AG08396 (cell line): ENCODE measurements at places on chromosomes 5 and 9.
A peak's percentile ranks its signal among the peaks of the same experiment; 100 is the strongest.

- peak; percentile 52 for DNase-seq
Observed at GRCh38 chr5:135356522-135357318, 42.3 kb downstream of the MACROH2A1 start.

DNA sequence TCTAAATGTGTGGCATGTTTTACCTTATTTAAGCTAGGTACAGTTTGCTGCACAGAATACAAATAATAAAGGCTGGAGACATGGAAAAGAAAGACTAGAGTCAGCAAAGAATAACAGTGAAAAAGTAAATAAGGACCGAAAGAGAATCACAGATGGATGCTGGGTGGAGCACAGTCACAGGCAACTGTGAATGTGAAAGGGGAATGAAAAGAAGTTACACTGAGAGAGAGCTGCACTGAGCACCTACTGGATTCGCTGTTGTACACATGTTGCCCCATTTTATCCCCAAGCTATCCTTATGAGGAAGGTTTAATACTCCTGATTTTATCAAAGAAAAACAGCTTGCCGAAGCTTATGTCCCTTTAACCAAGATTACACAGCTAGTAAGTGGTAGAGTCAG lies 165.4 kb upstream of the RGMB start:
- no peak for DNase-seq

DNA sequence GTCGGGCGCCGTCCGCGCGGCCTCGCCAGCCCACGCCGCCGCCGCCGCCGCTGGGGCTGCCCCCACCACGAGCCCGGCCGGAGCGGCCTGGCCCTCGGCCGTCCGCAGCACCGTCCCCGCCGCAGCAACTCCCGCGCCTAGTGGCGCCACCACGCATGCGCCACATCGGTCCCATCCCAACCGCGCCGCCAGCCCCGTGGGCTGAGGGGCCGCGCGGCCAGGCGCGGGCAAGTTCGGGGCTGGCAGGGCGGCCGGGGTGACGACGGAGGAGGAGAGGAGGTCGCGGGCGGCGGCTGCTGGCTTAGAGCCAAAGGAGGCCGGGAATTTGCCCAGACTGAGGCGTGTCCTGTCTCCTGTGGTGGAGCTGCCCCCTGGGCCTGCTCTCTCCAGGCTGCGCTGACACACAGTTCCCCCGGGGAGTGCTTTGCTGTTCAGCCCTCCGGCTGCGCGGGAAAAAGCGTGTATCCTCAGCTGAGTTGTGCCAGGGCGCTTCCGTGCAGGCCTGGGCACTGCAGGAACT lies at the start of gene TUSC1:
Gene TUSC1 (minus strand): TSS at position 298 of the 520 bp plus-strand sequence. CDS start 132 bp downstream, at position 166.
- DNase-seq = peak; percentile 91

GRCh38 chr5:55750063-55750462 lies 12.2 kb downstream of the DDX4 start:
- no peak for DNase-seq

DNA sequence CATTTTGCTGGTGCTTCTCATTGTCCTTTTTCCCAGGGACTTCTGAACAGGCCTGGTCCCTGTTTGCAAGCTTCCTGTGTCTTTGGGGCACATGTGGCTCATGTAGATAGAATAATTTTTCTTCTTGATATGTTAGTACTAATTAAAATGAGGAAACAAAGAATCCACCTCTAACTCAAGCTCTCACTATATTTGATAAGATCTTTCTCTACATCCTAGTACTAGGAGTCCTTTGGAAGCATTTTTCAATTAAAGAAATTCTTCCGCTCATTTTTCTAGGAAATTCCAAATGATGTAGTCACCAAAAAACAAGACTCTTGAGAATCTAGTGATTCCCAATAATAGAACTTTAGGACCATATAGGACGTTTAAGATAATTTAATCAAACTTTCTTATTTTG lies 165.3 kb downstream of the SEC61B start:
- DNase-seq = no peak

DNA sequence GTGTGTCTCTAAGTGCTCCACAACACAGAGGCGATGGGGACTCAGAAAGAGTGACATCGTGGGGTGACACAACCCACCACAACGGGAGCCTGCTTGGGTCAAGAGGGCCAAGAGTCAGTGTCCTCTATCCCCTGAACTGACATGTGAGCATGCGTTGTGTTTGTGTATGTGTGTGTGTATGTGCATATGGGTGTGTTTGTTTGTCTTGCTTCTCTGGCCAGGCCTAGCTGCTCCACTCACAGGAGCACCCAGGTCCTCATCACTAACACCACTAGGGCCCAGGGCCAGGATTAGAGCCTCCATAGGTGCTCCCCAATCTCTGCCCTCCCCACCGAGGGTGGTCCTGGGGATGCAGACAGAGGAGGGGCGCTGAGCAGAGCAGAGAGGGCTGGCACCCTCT lies 115.0 kb upstream of the CTSV start:
- no peak for DNase-seq

- DNase-seq = peak; percentile 64
Observed at GRCh38 chr5:34474573-34475021, 181.5 kb upstream of the RAI14 start.

- DNase-seq = no peak
Observed at GRCh38 chr9:35257986-35258659, 96.3 kb downstream of the UNC13B start.

DNA sequence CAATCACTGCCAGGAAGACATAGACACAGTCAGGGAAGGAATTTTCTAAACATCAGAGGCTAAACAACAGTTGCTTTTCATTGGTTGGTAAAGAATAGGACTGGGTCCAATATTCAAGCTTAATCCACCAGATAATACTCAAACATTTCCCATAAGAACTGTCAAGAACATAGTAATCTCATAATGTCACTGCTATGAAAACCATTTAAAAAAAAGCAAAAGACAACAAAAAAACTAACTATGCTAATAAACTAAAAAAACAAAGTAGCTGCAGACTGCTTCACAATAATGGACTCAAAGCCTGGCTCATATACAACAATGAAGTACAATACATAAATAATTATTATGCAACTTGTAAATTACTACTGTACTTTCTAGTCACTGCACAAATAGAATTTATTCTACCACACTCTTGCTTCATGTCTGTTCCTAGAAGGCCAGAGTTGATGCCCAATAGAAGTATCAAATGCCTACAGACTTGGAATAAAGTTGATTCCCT lies 148.7 kb downstream of the MLLT3 start:
- no peak for DNase-seq

GRCh38 chr9:93653760-93654159 lies 77.4 kb downstream of the PHF2 start:
- no peak for DNase-seq

- no peak for DNase-seq
Observed at GRCh38 chr5:94181895-94182294, 436.5 kb downstream of the KIAA0825 start.

DNA sequence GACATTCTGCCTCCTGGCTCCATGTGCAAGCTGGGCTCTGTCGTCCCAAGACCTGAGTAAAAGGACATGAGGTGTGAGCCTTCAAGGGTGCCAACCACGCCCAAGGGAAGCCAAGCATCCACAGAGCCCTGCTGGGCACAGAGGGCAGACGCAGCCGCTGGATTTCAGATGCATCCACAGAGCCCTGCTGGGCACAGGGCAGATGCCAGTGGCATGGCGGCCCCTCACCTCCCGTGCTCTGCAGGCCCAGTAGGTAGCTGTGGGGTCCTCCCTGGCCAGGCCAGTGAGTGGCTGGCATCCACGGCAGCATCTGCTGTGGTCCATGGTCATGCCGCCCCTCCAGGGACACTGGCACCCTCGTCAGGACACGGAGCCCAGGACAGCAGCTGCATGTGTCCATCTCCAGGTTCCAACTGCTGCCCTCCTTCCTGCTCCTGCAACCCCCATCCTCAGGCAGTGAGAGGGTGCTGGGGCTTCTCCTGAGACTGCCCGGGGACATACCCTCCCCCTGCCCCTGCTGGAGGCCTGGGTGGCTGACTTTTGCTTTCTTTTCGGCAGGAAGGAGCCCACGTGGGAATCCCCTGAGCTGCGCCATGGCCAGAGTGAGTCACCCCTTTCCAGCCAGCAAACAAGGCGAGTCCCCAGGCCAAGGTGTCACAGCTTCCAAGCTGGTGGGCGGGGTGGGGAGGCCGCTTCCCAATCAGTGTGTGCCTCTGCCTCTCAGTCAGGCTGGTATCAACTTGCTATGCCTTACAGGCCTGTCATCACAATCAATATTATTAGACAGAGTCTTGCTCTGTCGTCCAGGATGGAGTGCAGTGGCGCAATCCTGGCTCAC lies 4.0 kb upstream of the TRAF2 start:
- DNase-seq = peak; percentile 85

DNA sequence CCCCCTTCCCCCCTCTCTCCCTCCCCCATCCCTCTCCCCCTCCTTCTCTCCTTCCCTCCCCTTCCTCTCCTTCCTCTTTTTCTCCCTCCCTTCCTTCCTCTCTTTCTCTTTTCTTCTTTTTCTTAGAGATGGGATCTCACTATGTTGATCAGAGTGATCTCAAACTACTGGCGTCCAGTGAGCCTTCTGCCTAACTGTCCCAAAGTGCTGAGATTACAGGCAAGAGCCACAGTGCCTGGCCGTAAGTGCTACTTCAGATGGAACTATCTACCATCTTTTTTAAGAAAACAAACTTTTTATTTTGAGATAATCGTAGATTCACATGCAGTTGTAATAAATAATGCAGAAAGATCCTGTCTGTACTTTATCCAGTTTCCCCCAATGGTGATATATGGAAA lies 6.3 kb downstream of the RCL1 start:
- no peak for DNase-seq

DNA sequence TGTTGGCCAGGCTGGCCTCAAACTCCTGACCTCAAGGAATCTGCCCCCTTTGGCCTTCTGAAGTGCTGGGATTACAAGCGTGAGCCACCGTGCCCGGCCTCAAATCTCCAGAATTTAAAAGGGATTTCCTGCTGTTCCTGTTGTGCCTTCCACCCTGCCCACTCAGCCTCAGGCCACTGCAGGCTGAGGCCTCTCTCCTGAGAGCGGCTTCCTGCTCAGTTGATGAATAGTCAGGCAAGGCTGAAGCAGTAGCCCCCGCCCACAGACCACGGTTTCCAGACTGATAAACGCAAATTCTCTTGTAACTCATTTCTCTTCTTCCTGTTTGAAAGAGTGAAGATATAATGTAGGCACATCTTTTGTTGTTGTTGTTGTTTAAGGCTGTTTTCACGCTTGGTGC lies 127.0 kb upstream of the PLCXD3 start:
- no peak for DNase-seq

DNA sequence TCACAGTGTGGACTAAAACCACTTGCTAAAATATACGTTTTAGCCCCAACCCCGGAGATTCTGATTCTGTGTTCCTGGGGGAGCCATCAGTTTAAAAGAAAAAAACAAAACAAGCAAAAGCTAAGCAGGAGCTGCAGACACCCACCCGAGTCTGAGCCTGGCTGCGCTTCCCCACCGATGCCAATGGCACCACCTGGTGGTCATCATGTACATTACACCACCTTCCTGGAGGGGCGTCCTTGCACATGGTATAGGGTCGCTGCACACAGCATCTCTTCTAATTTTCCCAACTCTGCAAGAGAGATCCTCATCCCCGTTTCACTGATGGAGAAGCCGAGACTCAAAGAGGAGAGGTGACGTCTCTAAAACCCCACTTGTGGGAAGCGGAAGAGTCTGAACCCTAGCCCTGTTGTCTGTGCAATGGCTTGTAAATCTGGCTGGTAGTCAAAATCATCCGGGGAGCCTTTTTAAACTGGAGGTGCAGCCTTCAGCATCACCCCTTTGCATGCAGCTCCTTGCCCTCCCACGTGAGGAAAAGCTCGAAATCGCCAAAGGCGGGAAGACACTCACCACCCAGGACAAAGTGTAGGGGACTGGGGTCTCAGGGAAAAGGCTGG lies 23.1 kb upstream of the CNOT6 start:
- peak; percentile 83 for DNase-seq

DNA sequence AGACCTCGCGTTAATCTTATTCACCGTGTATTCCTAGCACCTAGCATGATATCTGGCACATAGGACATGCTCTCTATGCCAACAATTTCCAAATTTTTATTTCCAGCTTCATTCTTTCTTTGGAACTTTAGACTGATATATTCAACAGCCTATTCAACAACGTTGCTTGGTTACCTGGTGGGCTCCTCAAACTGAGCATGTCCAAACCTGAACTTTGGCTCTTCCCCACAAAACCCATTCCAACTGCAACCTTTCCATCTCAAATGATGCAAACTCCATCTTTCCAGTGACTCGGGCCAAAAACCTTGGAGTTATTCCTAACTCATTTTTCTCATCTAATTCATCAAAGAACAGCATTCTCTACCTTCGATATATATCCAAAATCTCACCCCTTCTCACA lies 525.2 kb downstream of the AGTPBP1 start:
- no peak for DNase-seq

GRCh38 chr9:70035691-70036090 lies 8.0 kb upstream of the MAMDC2 start:
- no peak for DNase-seq

DNA sequence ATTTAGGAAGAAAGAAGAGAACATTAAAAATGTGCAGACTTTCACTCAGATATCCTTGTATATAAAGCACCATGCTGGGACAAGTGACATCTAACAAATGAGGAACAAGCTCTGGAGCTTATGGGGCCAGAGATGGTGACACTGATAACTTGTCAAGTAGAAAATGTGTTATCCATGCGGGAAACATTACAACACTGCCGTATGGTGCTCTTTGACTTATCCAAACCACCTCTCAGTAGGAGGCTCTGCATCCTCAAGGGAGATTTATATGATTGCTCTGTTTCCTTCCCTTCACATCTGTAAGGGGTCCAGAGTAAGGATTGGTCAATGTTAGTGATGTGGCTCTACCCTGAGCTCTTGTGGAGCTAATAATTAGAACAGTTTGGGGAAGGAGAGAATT lies 23.5 kb downstream of the KCTD16 start:
- no peak for DNase-seq

DNA sequence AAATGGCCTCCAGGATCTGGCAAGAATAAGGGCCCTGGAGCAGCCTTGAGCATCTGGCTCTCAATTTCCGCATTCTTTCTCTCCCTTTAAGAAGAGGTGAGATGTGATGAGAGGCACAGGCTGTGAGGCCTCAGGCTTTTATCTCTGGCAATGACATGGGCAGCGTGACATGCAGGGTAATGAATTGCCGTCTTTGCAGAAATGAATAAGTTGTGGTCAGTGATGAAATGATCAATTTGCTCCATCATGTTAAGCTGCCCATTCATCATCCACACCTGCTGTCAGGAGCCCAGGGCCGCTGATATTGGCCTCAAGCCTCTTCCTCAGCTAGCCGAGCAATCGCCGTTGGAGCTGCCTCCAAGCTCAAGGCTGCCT lies 265.3 kb downstream of the TRIM32 start:
- DNase-seq = no peak

GRCh38 chr9:5479994-5480694 lies 29.8 kb downstream of the CD274 start:
- no peak for DNase-seq

- no peak for DNase-seq
Observed at GRCh38 chr9:114811301-114811700, 5.5 kb upstream of the TNFSF15 start.

- no peak for DNase-seq
Observed at GRCh38 chr9:105725370-105725769, 31.0 kb downstream of the TMEM38B start.

DNA sequence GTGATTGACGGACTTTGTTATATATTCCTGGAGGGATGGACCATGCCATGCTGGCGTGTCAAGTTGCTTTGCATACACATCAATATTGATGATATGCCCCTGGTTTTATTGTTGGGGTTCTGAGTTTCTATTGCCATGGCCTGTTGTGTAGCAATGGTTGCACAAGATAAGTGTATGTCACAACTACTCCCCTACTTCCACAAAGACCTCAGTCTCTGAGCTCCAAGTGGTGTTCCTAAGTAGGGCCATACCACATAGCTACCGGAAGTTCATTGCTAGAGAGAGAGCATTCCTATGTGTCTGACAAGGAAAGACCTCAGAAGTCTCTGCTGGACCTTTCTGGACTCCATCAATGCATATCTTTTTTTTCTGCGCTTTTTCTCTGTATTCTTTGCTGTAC lies 19.8 kb downstream of the TXNDC8 start:
- DNase-seq = no peak

GRCh38 chr5:95996904-95997723 lies 35.5 kb upstream of the ELL2 start:
- DNase-seq = no peak
